ENCODE measurements at places on chromosomes 11 and 22. TPM values are rescaled to one million over a fixed set of nuclear protein-coding genes. Genes with fewer than 3 reads are reported as not detected.

DNA sequence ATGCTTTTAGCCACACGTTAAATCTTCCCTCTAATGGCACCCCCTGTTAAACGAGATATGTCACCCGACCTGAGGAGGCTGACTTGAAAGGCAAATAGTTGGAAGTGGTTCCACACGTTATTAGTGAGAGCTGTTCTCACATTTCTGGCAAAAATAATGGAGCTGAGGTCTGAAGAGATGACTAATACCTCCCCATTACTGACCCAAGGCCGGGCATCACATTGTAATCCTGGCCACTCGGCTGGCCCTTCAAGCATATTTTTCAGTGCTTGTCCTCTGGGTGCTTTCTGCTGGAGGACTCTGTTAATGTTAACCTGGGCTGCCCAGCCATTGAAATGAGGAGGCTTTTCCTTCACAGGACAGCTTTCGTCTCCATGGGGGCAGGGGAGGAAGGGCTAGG lies 260.0 kb upstream of the CADM1 start:
- DNase-seq = no peak

LYVE1 gene
- 39.4 TPM for total RNA-seq

DNA sequence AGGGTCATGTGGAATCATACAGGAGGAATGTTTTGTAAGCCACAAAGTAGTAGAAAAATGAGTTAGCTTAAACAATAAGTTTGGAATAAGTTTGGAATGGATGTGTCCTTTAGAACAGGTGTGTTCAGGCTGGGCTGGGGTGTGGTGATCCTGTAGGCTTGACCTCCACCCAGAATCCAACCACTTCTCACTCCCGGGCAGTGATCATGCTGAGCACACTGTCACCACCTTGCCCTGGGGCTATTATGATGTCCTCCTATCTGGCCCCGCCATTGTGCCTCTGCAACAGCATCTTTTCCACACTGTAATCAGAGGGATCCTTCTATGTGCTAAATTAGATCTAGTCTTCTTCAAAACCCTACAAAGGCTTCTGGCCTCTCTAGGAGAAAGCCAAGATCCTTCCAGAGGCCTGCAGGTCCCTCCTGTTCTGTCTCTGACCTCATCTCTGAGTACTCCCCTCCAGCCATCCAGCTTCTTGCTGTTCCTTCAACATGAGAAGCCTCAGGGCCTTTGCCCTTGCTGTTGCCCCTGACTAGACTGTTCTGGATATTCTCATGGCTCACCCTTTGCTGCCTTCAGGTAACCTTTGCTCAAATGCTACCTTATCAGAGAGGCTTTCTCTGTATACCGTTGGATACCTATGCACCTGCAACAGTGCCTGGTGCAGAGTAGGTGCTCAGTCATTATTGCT lies 18.8 kb upstream of the ACCSL start:
- no peak for DNase-seq

CRKL gene
- 60.9 TPM for total RNA-seq

DNA sequence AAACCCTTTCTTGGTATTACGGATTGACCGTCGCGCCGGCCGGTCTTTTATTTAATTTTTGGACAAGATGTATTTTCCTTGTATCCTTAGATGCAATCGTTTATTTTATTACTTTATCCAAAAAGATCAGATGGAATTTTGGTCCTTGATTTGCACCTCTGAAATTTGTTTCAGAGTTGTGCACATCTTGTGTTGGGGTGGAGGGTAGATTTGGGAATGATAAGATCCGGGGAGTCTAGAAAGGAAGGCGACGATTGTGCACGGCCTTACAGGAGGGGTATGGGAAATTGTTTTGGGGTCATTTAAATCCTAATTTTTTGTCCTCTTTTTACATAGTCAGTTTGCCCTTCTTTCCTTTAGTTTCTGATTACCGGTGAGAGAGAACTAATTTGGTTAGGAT lies 1.4 kb downstream of the KDM2A start:
- DNase-seq = no peak

- DNase-seq = no peak
Observed at GRCh38 chr11:130068546-130068985, 1.1 kb upstream of the APLP2 start.

- DNase-seq = no peak
Observed at GRCh38 chr11:26712497-26712896, 9.4 kb downstream of the SLC5A12 start.

DNA sequence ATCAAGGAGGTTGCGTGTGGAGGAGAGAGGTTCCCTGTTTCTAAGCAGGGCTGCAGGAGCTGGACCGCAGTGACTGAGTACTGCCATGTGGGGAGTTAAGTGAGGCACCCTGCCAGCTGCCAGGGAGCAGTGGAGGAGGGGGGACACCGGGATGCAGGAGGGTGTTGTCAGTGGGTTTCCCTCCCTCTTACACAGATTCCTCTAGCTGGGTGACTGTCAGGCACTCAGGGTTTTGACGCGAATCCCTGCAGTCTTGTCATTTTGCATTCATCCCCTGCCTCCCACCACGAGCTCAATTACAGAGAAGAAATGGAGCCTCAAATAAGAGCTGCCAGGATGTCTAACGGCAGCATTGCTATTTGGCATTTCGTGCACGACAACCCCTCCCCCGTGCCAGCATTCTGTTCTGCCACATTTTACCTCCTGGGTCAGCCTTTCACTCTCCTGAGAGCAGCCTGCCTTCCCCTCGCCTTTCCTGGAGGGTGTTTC lies 119.8 kb upstream of the SORL1-AS1 start:
- DNase-seq = no peak

GRCh38 chr11:111909378-111909777 lies 2.2 kb downstream of the CRYAB start:
- DNase-seq = no peak

RAB38 gene
- 2.1 TPM for total RNA-seq

OR52K2 gene
- not detected for total RNA-seq

GRCh38 chr11:124867700-124868099 lies 2.5 kb downstream of the ROBO3 start:
- DNase-seq = no peak

RFPL2 gene
- 0.17 TPM for total RNA-seq

C1QTNF4 gene
- total RNA-seq = 0.34 TPM

- no peak for DNase-seq
Observed at GRCh38 chr11:128745311-128746136, 51.7 kb downstream of the FLI1 start.

DNA sequence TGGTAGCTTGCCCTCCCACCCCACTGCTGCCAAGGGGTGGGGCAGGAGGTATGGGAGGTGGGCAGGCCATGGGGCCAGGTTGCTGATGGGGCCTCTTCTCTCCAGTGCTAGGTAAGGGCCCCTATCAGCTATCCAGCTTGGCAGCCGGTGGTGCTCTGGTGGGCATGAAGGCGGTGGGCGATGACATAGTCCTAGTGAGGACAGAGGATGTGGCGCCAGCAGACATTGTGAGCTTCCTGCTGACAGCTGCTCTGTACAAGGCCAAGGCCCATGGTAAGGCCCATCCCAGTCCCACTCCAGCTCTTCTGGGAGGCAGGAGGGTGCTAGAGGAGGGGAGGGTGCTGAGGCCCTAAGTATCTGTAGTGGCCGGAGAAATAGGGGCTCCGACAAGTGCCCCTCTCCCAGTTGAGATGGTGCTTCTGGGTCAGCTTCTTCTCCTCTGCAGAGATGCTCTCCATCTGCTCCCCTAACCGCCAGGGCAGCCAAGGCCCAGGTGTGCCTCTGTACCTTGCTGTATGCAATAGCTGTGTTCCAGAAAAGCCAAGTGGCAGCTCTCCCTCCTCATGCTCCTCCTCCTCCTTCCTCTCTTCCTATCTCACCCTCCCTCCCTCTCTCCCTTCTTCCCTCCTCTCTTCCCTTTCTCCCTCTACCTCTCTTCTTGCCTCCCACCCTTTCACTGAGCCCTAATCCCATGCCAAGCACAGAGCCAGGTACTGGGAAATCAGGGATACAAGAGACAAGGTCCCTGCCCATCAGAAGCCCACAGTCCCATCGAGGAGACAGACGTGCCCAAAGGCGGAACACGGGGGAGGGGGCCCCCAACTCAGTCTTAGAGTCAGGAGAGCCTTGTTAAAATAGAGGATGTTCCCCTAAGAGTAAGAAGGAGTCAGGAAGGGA lies 55.3 kb downstream of the OTOG start:
- DNase-seq = no peak

CYTH4 gene
- 2.6 TPM for total RNA-seq

GRCh38 chr11:4454021-4454420 lies 4.9 kb downstream of the OR52K2 start:
- DNase-seq = no peak

DNA sequence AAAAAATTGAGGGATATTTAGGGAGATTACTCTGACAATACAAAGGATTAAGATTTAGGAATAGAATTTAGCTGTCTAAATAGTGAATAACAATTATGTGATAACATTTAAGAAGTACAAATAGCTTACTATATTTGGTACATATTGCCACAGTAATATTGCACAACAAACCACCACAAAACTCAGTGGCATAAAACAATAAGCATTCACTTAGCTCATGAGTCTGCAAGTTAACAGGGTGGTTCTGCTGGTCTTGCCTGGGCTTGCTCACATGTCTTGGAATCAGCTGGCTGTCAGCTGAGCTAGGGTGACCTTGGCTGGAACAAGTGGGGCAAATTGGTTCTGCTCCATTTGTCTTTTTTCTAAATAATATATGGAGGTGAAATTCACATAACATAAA lies 115.1 kb downstream of the DCDC1 start:
- no peak for DNase-seq

GRCh38 chr11:85098996-85099395 lies 528.1 kb downstream of the DLG2 start:
- DNase-seq = no peak

DNA sequence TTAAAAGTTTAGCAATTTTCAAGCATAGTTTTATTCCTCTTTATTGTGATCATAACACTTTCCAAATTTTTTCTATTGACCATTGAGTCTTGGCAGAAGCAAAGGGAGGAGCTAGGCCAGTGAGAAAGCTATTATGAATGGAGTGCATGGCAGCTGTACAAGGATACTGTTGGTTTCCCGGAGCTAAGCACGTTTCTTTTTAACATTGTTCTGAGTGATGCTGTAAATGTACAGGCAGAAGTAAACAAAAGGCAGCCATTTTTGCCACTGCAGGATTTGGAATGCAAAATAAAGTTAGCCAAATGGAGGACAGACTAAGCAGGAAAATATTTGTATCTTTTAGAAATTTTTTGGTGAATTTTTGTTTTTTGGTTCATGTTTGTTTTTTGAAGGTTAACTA lies 16.2 kb downstream of the CBL start:
- DNase-seq = no peak

NRIP3 gene
- total RNA-seq = 0.27 TPM

GRCh38 chr11:68905421-68906360 lies 2.0 kb downstream of the IGHMBP2 start:
- no peak for DNase-seq

DNA sequence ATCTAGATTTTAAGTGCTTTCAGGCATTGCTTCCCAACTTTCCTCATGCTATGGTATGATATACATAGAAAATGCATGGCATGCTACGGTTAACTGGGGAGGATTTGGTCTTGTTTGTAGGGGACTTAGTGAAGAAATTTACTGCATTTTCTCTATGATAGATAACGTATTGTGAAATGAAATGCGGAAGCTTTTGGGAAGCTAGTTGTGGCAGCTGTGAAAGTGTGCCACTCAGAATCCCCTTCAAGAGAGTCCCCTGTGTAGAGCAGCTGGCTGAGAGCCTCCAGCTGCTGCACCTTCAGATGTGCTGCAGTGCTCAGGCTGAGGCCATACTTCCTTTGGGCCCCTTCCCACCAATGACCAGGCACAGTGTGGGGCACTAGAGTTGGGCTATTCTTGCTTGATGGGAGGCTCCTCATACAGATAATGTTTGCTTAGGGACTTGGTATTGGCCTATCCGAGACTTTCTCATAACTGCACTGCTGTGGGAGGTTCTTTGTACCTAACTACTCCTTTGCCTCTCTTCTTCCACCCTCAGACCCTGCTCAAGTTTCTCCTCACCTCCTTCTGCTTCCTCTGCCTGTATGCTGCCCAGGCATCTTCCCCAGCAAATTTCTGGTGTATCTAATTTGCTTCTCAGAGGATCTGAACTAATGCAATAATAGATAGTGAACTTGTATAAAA lies 67.3 kb downstream of the HIPK3 start:
- no peak for DNase-seq

ZBTB44 gene
- 30.2 TPM for total RNA-seq

LGALS12 gene
- total RNA-seq = 0.36 TPM

MMP27 gene
- total RNA-seq = not detected

- DNase-seq = no peak
Observed at GRCh38 chr11:19953336-19953735, 206.9 kb downstream of the DBX1 start.

DNA sequence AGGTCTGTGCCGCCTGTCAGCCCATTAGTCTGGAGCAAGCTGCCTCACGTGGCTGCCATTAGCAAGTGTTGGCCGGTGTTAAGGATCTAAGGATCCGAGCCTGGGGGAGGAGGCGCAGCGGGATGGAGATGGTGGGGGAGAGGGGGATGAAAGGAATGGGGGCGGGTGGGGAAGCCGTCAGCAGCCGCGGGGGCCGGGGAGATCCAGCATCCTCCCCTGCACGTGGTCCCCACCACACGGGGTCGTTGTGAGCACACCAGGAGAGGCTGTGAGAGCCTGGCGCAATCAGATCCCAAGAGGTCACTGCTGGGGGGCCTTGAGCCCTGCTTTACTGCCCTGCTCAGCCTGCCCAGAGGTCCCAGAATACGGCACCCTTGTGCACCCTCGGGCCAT lies 7.3 kb downstream of the CABP7 start:
- DNase-seq = peak; percentile 40

CSNK2A3 gene
- 0.59 TPM for total RNA-seq

DNA sequence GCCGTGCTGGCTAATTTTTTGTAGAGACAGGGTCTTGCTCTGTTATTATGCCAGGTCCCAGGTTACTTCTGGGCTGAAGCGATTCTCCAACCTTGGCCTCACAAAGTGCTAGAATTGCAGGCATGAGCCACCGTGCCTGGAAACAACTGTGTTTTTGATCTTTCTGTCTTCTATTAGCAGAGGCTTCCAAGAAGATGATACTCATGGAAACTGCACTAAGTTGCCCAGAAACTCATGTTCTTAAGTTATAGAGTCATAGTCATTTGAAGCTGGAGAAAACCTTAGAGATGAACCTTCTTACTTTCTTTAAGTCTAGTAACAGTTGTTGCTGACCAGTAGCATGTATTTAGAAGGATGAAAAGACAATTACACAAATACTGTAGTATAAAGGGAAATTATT lies 37.1 kb upstream of the HSPA8 start:
- DNase-seq = no peak

ARSA gene
- 97.8 TPM for total RNA-seq
